ENCODE measurements at places on chromosomes 5 and 9. TPM values are rescaled to one million over a fixed set of nuclear protein-coding genes. Genes with fewer than 3 reads are reported as not detected.
A peak's percentile ranks its signal among the peaks of the same experiment; 100 is the strongest.

- DNase-seq, result no peak
These were observed 279.3 kb downstream of the ASTN2 start for GRCh38 chr9:117135501-117136098.

DNA sequence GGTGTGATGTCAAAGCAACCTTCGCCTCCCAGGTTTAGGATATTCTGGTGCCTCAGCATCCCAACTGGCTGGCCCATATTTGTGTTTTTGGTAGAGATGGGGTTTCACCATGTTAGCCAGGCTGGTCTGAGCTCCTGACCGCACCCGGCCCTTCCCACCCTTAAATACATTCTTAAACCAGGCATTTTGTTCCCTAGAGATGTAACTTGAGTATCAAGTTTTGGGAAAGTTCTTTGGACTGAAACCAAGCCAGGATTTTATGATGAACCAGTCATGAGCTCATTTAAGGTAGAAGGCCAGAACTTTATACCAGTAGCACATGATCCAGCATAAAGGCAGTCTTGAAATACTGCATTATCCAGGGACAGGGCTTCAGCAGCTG, 3.5 kb downstream of the RPL7A start:
- DNase-seq, result no peak

DNA sequence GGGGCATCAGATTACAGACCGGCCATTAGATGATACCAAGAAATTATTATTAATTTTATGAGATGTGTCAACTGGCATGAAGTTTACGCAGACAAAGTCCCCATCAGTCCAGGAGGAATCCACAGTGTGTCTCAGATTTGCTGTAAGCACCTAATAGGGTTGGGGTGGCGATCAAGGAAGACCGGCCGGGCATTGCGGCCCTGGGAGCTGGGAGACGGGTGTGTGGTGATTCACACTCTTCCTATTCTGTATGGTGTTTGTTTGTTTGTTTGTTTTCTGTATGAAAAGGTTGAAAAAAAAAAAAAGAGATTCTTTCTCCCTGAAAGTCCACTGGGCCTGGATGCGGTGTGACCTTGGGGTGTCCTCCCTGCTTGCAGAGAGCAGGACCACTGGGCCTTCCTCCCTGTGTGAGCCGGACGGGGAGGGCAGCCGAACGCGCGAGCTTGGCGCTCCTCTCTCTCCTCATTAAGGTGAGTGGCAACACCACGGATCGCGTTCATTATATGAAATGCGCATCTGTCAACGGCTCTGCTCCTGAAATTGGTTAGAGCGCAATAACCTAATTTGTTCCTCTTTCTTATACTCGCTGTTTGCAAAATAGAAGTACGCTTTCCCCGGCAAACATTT, 15.1 kb downstream of the RASGEF1C start:
- DNase-seq, result no peak

DNA sequence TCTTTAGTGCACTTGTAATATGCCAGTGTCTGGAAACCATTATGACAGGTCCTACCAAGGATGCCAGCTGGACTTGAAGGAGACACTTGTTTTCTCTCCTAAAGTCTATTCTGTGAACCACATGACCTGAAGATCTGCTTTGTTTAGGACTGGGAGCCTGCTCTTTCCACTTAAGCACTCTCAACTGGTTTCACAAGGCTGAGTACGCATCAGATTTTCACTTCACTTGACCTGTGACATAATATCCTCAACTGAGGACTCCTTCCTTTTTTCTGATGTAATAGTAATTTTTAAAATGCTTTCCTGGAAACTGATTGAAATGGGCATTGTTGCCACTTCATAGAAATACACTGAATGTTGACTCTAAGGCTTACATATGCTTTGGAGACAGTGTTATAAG, 52.2 kb downstream of the PDE8B start:
- DNase-seq, result no peak

GRCh38 chr9:84988621-84989020, 319.1 kb downstream of the NTRK2 start:
- DNase-seq, result no peak

GRCh38 chr9:136056546-136057235, 38.4 kb downstream of the NACC2 start:
- no peak for DNase-seq

DNA sequence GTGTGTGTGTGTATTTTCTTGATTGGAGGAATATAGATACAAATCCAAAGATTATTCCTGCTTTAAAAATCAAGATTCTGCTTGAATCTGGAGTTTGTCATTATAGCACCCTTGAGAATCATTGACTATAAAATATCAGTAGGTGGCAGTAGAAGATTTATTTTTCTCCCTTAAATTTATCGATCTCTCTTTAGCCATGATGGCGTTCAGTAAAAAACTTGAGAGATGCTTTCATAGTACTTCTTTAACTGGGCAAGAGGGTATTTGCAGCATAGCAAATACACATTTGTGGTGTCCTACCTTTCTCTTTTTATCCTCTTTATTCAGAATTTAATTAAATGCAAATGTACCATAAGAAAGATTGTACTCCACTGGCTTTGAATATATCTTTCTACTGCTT, 307.7 kb downstream of the ADGRV1 start:
- DNase-seq, result no peak

- no peak for DNase-seq
These were observed 213.3 kb downstream of the TSSK1B start for GRCh38 chr5:113221294-113222176.

- no peak for DNase-seq
These were observed 259.6 kb upstream of the SLC24A2 start for GRCh38 chr9:20048437-20048836.

- no peak for DNase-seq
These were observed 95.1 kb downstream of the ZNF354C start for GRCh38 chr5:179154991-179155955.

GRCh38 chr9:93665637-93666438, 89.5 kb downstream of the PHF2 start:
- peak; percentile 2 for DNase-seq

GRCh38 chr5:42612750-42613366, 143.8 kb upstream of the CCDC152 start:
- no peak for DNase-seq

GRCh38 chr9:16058131-16058549, 505.3 kb downstream of the CCDC171 start:
- no peak for DNase-seq

GRCh38 chr5:150513375-150514309, 5.7 kb downstream of the NDST1 start:
- no peak for DNase-seq

DNA sequence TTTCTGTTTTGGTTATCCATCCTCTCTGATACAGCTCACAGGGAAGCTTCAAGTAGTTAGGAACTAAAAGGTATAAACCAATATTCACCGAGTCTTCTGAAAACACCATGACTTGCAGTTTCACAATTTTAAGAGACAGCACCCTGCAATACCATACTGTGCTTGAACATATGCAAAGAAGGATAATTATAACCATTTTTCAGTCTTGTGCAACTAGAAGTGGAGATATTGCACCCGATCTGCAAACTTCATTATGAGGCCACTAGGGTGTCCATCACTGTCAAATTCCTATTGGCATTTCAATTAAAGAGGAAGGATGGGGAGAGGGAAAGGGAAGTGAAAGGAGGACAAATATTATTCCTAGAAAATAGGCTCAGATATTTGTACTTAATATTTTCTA, 32.4 kb upstream of the CEP120 start:
- no peak for DNase-seq

- DNase-seq, result no peak
These were observed 12.5 kb upstream of the NREP start for GRCh38 chr5:111769541-111769940.

Gene PTPN3
- total RNA-seq, result 0.05 TPM

Gene TMEM215
- total RNA-seq, result not detected

Gene CTNND2
- not detected for total RNA-seq

Gene PTCD2
- total RNA-seq, result 7.5 TPM

Gene SLC6A19
- not detected for total RNA-seq

Gene C9
- total RNA-seq, result not detected

Gene KIF24
- total RNA-seq, result 0.15 TPM

Gene PCDHGA4
- 0.37 TPM for total RNA-seq
